ENCODE measurements at places on chromosomes 1 and 21.

DNA sequence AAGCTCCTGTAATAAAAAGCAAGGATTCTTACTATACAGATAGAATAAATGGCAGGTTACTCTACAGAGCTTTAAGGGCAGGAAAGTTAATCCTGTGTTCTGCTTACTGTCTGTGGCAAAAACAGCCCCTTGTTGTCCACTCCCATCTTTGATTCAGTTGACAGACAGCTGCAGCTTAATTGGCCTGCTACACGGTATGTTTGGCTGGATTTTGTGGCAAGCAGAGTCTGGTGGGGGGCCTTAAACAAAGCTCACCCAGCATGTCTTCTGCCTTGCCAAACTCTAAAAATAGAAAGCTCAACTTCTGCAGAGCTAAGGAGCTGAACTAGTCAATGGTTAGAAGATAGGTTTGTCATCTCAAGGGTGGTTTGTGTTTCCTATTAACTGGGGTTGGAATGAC, 407.2 kb downstream of the HLX start:
- DNase-seq = no peak

- DNase-seq = no peak
Observed at GRCh38 chr21:44475266-44475845, 20.0 kb downstream of the LRRC3 start.

GRCh38 chr1:204232526-204232925, 18.7 kb upstream of the GOLT1A start:
- no peak for DNase-seq

GRCh38 chr1:85577419-85578320, 2.9 kb upstream of the CCN1 start:
- DNase-seq = no peak

- no peak for DNase-seq
Observed at GRCh38 chr1:165605246-165605645, 25.8 kb upstream of the MGST3 start.

DNA sequence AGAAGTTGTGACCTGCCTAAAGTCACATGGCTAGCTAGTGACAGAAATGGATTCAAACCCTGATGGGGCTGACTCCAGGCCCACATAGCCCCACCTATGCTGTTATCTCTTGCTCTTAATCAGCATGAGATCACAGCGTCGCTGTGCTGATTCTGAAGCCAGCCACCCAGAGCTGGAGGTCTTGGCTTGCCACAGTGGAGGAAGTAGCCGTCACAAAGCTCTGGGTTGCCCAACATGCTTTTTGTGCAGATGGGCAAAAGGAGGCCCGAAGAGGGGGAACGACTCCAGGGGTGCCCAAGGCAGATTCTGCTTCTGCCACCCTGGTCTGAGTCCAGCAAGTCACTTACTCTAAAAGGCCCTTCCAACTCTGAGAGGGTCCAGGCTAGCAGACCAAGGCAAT, 14.7 kb upstream of the MFSD2A start:
- DNase-seq = no peak

- no peak for DNase-seq
Observed at GRCh38 chr1:113036639-113037321, 36.2 kb upstream of the LRIG2 start.

- DNase-seq = no peak
Observed at GRCh38 chr1:231053493-231054162, 13.6 kb upstream of the FAM89A start.

- no peak for DNase-seq
Observed at GRCh38 chr1:86828024-86828423, 85.9 kb downstream of the SELENOF start.

DNA sequence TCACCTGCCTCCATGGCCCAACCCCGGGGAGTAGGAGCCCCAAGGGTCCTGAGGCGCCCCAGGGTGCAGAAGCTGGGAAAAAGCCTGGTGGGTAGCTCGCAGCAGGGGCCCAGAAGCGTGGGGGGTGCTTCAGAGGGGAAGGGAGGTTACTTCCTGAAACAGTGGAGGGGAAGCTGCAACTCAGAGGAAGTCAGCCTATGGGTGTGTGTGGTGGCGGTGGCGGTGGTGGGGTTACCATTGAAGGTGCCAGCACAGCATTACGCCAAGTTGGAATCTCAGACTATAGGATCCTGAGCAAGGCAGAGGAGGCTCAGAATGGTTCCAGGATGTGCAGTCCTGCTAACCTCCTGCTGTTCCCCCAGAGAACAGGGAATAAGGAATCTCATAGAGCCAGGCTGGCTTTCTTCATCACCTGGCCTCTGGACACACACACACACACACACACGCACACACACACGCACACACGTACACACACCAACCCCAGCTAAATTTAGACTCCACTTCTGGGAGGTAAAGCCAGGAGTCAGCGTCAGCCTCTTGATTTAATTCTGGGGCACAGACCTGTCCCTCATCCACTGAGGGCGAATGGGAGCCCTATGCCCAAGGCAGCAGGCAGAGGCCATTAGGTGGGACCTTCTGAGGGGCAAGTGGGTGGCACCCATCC, 1.3 kb downstream of the DENND4B start:
- peak; percentile 83 for DNase-seq

DNA sequence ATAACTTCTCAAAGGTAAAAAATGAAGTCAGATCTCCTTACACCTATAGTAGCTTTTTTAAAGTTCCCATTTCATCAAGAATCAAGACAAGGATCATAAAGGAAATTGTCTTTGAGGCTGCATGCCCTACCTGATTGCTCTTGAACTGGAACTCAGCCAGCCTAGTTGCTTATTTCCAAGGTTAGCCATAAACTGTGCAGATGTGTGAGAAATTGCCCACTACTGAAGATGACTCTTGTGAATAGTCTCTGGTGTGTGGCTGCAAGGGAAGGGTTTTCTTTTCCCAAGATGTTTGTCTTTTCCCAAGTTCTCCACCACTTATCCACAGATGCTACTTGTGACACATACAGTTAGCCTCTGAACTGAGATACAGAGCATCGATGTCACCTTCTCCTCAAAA, 81.7 kb upstream of the DUSP10 start:
- no peak for DNase-seq

Measured in CD4-positive, alpha-beta T cell treated with Interleukin-6 for 4 hours (primary cell).